ENCODE measurements at places on chromosomes 16 and 17. TPM values are rescaled to one million over a fixed set of nuclear protein-coding genes. Genes with fewer than 3 reads are reported as not detected.

- DNase-seq = no peak
Observed at GRCh38 chr17:50558941-50559614, 1.4 kb upstream of the CACNA1G start.

Gene C16orf74
- total RNA-seq = 94.7 TPM

Gene RAB37
- not detected for total RNA-seq

Gene MAPT
- 0.04 TPM for total RNA-seq

Measured in foreskin keratinocyte (primary cell).